ENCODE measurements at places on chromosomes 12 and 14.

DNA sequence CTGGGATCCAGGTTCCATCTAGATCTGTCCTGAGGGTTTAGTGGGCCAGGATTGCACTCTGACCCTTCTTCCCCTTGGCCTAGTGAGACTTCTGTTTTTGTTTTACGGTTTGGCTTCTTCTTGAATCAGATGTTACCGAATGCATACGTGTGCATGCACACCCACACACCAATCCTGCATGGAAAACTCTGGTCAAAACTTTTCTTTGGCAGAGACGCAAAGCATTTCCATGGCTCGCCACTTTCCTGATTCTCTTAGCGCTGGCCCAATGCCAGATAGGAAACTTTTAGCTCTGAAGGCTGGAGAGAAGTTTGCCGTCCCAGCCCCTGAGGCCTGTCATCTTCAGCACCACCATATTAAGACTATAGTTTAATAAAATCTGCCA, 67.4 kb upstream of the ACTN1 start:
- DNase-seq = no peak

DNA sequence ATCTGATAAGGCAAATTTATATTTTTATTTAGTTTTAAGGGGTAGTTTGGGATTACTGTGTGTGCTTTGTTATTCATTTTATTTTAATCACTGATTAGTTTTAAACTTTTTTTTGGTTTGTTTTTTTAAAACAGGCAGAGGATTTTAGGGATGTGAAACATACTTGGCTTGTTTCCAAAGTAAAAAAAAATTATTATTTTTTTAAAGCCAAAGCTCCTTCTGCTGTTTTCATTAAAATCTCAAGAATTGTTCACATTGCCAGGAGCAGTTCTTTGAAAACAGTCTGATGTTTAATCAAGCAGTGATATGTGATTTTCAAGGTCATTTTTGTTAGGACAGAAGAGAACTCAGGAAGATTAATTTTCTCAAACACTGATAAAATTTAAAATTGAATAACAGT, 11.2 kb downstream of the TTC8 start:
- no peak for DNase-seq

GRCh38 chr12:100166232-100166631, 23.6 kb upstream of the BLTP3B start:
- DNase-seq = no peak

DNA sequence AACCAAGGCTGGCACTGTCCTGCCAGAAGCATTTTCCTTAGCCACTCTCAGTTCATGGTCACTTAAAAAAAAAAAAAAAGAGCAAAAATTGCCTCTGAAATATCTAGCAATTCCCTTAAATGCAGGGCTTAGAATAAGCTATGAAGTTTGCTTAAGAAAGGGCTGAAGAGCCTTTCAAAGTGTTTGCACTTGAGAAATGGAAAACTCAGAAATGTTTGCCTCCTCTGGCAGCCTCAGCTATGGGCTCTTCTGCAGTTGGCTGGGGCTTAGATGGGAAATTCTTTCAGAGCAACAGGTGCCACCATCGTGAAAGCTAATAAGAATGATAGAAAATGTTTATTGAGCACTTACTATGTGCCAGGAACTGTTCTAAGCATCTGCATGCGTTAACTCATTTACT, 48.5 kb upstream of the TSPAN11 start:
- no peak for DNase-seq

- no peak for DNase-seq
These were observed 15.5 kb downstream of the DCAF5 start for GRCh38 chr14:69137416-69137815.

- no peak for DNase-seq
These were observed 493.5 kb upstream of the RGS6 start for GRCh38 chr14:71438684-71439083.
